Hair follicular keratinocyte (primary cell): ENCODE measurements at places on chromosomes 7 and 10. TPM values are rescaled to one million over a fixed set of nuclear protein-coding genes. Genes with fewer than 3 reads are reported as not detected.

The TLX1 gene
- not detected in 2 replicates for total RNA-seq

The CALN1 gene
- not detected in 2 replicates for total RNA-seq

The TMEM243 gene
- 31.5 and 36.6 TPM in 2 replicates for total RNA-seq

The TDRD1 gene
- 0.31 and 0.76 TPM in 2 replicates for total RNA-seq

The EIF3B gene
- total RNA-seq = 121 and 183 TPM in 2 replicates

The CSGALNACT2 gene
- total RNA-seq = 7.7 and 12.7 TPM in 2 replicates

The CFAP43 gene
- total RNA-seq = 0.11 and 0.23 TPM in 2 replicates

The ASIC3 gene
- 1.8 TPM in 1 of 2 replicates, not detected in the other for total RNA-seq

The APBB1IP gene
- not detected in 2 replicates for total RNA-seq

The TAF3 gene
- 2.9 and 3.3 TPM in 2 replicates for total RNA-seq

The C10orf53 gene
- total RNA-seq = not detected in 2 replicates

The NAPEPLD gene
- 2.7 TPM in 2 replicates for total RNA-seq

The THSD7A gene
- not detected in 2 replicates for total RNA-seq

The FGL2 gene
- total RNA-seq = 0.15 and 0.23 TPM in 2 replicates

The LIPN gene
- total RNA-seq = not detected in 2 replicates

The CCDC3 gene
- 0.31 and 3.0 TPM in 2 replicates for total RNA-seq

The CCDC172 gene
- total RNA-seq = not detected in 2 replicates

The ANK3 gene
- total RNA-seq = 5.4 and 7.3 TPM in 2 replicates

The PNLIP gene
- not detected in 2 replicates for total RNA-seq

The STYXL1 gene
- 53.4 and 78.9 TPM in 2 replicates for total RNA-seq

The TMEM213 gene
- not detected in 2 replicates for total RNA-seq

The LRRC18 gene
- not detected in 2 replicates for total RNA-seq

The ANKRD2 gene
- 1.0 and 3.0 TPM in 2 replicates for total RNA-seq

The POLR1F gene
- total RNA-seq = 14.3 and 22.6 TPM in 2 replicates

The IL15RA gene
- total RNA-seq = 7.6 and 9.8 TPM in 2 replicates

The ASZ1 gene
- not detected in 2 replicates for total RNA-seq

The HIP1 gene
- total RNA-seq = 6.3 and 7.2 TPM in 2 replicates

The ZNF273 gene
- total RNA-seq = 2.0 and 2.8 TPM in 2 replicates

The AQP1 gene
- not detected in 2 replicates for total RNA-seq

The ADCYAP1R1 gene
- total RNA-seq = not detected in 2 replicates

The WDR86 gene
- 0.08 TPM in 2 replicates for total RNA-seq

The OPALIN gene
- total RNA-seq = not detected in 2 replicates

The INHBA gene
- 28.7 and 121 TPM in 2 replicates for total RNA-seq

The STOX1 gene
- total RNA-seq = not detected in 2 replicates

The BHLHA15 gene
- 1.2 and 3.3 TPM in 2 replicates for total RNA-seq

The MACROH2A2 gene
- 24.5 and 25.6 TPM in 2 replicates for total RNA-seq

The CHST15 gene
- 20.0 and 39.5 TPM in 2 replicates for total RNA-seq

The BMPER gene
- total RNA-seq = 0.08 and 0.11 TPM in 2 replicates

The RFC2 gene
- 16.8 and 53.4 TPM in 2 replicates for total RNA-seq

The RAPGEF5 gene
- total RNA-seq = 5.8 and 7.6 TPM in 2 replicates

The NANOS1 gene
- total RNA-seq = 1.7 and 2.6 TPM in 2 replicates

The AKR1C1 gene
- 24.1 and 44.4 TPM in 2 replicates for total RNA-seq

The TSPAN33 gene
- 2.9 and 3.8 TPM in 2 replicates for total RNA-seq

The TRIM56 gene
- 6.0 and 13.6 TPM in 2 replicates for total RNA-seq

The BNIP3 gene
- 97.2 and 108 TPM in 2 replicates for total RNA-seq

The KIFBP gene
- total RNA-seq = 28.8 and 35.5 TPM in 2 replicates

The ANKRD7 gene
- 0.61 and 1.4 TPM in 2 replicates for total RNA-seq

The POT1 gene
- 16.2 and 25.3 TPM in 2 replicates for total RNA-seq

The POMZP3 gene
- total RNA-seq = 6.2 and 6.5 TPM in 2 replicates
